ENCODE measurements at places on chromosomes 7 and 10.

GRCh38 chr7:97118306-97118917 lies 914 bp downstream of the SDHAF3 start:
- no peak for DNase-seq

- DNase-seq = no peak
These were observed 9.7 kb upstream of the MKRN1 start for GRCh38 chr7:140489026-140489359.

DNA sequence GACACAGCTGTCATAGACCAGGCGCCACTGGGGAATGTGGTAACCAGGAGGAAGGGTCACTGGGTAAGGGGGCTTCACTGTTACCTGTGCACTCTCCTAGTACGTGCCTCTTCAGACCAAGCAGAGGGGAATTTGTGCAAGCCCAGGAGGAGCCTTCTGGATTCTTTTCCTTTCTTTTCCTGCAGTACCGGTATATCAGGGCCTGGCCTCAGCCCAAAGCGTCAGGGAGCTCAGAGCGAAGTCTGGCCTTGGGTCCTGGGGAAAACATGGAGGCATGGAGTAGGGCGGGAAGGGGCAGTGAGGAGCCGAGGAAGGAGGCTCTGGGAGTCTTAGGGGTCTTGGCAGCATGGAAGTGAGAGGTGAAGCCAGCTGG lies 133.6 kb upstream of the GDF10 start:
- no peak for DNase-seq

DNA sequence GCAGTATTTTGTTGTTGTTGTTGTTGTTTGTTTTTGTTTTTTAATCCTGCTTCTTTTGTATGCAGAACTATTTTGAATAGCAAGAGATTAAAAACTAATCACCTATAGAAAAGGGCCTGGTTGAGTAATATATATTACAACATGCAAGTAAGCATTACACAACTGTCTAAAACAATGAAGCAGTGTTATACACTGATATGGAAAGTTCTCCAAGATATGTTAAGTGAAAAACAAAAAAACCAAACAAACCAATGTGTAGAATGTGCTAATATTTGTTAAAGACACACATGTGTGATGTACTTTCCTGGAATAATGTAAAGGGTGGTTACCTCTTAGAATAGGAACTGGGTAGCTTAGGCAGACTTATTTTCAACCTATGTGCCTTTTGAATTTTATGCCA lies 117.4 kb downstream of the ZNF365 start:
- DNase-seq = no peak

DNA sequence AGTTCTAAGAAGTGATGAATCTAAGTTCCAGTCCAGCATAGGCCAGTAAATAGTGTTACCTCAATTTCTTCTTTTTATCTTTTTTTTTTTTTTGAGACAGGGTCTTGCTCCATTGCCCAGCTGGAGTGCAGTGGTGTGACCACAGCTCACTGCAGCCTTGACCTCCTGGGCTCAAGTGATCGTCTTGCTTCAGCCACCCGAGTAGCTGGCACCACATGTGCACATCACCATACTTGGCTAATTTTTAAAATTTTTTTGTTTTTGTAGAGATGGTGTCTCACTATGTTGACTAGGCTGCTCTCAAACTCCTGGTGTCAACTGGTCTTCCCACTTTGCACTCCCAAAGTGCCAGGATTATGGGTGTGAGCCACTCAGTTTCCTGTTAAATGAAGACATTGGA lies 126.6 kb upstream of the LYZL2 start:
- DNase-seq = no peak

DNA sequence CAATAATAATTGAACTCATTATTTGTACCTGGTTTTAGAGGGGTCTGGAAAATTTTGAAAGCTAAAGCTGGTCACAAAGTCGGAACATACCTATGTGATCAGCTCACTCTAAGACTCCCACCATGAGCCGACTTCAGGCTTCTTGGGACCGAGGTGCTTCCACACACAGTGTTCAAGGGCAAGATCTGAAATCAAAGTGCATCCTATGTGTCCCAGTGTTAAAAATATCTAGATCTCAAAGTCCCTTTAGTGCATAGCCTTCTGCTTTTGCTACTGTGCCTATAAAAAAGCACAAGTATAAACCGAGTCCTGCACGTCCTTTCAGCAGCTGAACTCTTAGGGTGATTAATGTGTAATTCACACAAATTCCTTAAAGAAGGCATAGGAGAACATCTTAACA lies 43.5 kb upstream of the FXYD4 start:
- DNase-seq = no peak

DNA sequence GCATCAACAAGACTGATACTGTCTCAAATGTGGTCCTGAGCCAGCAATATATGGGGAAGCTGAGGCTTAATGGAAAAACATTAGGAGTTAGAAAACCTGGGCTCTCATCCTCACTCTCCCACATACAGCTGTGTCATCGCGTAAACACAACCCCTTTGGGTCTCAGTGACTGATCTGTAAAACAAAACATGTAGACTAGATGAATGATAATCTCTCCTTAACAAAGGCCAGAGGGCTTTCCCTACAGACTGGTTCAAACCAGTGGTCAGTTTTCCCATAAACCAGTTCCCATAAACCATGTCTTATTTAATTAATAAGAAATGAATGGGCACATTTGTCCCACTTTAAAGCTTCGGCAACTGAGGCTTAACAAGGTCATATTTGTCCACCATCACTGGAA lies 48.1 kb downstream of the OSBPL3 start:
- no peak for DNase-seq

DNA sequence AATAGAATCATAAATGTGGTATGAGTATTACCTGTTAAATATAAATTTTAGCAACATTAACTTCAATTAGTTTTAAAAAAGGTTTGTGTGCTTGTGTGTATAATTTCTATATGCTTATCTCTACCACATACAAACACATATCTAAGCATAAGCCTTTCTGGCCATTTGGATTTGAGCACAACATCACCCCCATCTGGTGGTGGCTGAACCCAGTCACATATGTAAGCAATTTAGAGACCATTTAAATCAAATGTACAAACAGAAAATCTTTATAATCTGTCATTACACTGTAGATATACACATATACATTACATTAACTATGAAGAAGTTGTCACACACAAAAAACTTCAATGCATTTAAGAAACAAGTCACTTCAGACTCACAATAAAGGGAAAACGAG lies 31.7 kb downstream of the GPR22 start:
- peak; percentile 32 for DNase-seq

GRCh38 chr7:158473221-158473620 lies 114.4 kb downstream of the PTPRN2 start:
- DNase-seq = no peak

GRCh38 chr7:2438186-2438585 lies 34.8 kb downstream of the CHST12 start:
- no peak for DNase-seq

GRCh38 chr7:136664537-136664936 lies 203.9 kb upstream of the CHRM2 start:
- no peak for DNase-seq

DNA sequence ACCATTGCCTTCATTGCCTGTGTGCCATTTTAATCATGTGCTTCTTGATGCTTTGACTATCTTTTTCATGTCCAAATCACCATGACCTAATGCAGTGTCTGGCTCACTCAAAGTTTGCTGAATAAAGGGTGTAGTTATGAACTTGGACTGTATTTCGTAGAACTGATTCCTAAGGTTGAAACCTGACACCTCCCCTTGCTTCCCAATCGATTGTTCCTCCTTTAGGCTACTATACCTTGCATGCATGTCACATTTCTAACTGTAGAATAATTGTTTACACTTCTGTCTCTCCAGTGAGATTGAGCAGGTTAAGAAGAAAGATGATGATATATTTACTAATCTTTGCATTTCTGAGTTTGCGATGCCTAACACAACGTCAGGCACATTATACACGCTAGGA lies 41.0 kb upstream of the CDK1 start:
- DNase-seq = no peak

- no peak for DNase-seq
These were observed 28.5 kb upstream of the LOXL4 start for GRCh38 chr10:98296524-98296923.

- no peak for DNase-seq
These were observed 11.6 kb upstream of the NFE2L3 start for GRCh38 chr7:26140380-26140779.

DNA sequence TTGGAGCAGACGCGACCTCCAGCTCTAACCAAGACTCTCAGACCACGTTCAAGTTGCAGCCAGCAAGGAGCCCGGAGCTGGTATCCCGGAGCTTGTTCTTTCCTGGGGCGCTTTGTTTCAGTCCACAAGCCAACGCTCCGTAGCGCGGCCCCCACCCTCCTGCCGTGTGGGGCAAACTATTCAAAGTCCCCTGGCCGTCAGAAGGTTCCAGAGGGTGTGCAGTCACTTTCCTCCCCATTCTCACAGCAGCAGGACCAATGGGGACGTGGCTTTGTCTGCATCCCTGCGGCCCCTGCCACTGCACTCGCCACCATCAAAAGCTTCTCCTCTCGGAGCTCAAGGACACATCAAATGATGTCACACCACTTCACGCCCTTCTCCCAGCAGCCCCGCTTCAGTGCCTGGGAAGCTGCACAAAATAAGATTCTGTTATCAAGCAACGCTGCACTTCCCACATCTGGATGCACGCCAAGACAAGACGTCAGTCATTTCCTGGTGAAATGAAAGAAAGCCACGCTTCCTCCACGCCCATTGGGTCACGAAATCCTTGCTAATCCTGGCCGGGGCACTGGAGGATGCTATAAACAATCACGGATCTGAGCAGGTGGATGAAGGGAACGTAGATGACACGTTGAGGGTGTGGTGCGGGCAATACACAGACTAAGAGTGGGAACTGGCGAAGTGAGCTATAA lies 348.2 kb downstream of the PTPRN2 start:
- no peak for DNase-seq

- peak; percentile 80 for DNase-seq
These were observed 56.0 kb upstream of the BTRC start for GRCh38 chr10:101297901-101298486.

- no peak for DNase-seq
These were observed 121.5 kb downstream of the TPST1 start for GRCh38 chr7:66326501-66327215.

DNA sequence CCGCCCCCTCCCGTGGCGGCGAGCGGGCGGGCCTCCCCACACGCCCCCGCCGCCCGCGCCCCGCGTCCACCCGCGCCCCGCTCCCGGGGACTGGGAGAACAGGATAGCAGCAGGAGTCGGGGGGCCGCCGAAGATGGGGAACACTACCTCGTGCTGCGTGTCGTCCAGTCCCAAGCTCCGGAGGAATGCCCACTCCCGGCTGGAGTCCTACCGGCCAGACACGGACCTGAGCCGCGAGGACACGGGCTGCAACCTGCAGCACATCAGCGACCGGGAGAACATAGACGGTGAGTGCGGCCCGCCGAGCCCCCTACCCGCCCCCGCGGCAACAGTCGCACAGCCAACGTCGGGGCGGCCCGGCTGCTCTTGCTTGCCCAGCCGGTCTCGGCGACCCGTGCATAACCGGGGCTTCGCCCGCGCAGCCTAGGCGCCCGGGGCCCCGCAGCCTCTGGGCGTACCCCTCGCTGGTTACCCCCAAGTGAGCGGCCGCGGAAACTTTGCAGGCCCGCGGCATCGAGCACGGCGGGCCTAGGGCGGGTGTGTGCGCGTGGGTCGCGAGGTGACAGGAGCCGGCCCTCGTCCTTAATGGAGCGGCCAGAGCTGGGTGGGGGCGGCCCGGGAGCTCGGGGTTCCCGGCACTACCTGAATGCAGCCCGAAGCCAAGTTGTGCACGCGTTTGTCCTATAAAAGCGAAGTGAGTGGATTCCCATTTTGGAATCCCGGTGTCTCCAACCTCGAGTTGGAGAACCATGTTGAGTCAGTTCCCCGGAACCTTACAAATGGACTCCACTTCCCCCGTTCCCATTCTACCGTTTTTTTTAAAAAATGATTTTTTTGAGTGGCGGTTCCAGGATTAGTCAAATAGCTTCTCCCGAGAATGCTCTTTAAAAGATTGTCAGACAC lies 863 bp downstream of the CCNY start:
- peak; percentile 21 for DNase-seq

- no peak for DNase-seq
These were observed 34.2 kb downstream of the C7orf33 start for GRCh38 chr7:148624735-148625134.

DNA sequence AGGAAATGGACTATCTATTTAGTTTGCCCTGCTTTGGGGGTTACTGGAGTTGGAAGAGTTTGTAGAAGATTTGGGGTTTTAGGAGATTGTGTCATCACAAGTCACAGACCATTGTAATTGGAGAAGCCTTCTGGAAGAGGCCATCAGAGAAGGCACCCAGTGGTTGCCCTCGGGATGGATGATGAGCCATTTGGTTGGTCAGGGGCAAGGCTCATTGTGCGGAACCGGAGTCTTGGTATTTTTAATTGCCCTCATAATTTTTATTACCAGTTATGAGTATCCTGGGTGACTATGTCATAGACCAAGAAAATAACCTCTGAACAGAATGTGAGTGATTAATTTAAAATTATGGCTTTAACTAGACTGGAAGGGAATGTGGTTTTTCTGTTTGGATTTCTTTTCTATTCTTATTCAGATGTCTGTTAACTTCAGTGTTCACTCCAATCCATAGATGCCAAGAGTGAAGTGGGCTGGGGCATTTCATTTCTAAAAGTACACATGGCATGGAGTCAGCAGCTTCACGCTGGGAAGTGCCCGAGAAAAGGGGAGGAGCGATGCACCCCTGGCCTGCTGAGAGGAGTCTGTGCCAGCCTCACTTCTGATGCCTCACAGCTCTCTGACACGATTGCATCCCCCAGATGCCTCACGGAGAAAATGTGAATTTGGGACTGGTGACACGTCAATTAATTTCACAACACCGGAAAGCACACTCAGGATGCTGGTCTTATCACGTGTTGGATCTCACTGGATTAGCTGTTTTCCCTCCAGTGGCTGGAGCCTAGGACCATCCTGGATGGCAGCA lies 225.6 kb upstream of the IGFBP3 start:
- DNase-seq = no peak

DNA sequence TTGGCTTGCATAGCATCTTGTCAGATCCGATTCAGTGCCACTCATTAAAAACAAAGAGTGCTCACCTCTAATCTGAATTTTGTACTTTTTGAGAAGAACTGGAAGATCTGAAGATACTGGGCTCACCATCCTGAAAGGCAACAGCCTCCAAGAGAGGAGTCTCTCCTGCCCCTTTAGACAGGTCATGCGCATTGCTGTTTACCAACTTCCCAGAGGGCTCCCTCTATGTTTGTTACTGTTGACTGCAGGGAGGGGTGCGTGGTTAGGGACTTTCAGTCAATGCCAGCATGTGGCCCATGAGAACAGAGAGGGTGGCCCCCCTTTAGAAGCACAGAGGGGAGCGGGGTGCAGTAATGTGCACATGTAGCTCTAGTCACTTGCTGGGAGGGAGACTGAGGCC lies 33.2 kb upstream of the CABCOCO1 start:
- DNase-seq = no peak

All from activated CD4-positive, alpha-beta T cell treated with anti-CD3 and anti-CD28 coated beads, Interleukin-2, Interleukin-6, amounts not matched to agents 100 ng/mL and 50 ng/mL, durations not matched to agents 16 hours and 8 hours (primary cell).